ENCODE measurements at places on chromosomes 2 and 18. TPM values are rescaled to one million over a fixed set of nuclear protein-coding genes. Genes with fewer than 3 reads are reported as not detected.

DNA sequence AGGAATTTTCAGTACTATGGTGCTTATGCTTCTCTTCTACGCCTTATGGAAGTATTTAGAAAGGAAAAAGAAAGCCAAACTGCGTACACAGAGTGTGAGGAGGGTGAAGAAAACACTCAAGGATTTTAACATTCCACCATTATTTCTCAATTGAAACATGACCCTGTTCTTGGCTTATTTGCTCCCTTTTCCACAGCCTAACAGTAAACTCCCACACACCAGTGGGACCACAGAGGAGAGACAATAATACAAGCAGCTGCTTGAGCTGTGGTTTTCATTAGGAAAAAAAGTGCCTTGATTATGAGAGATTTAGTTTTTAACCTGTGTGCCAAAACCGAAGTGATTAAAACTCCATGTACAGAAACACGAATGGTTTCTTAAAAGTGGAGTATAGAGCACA lies 134.3 kb downstream of the MEP1B start:
- no peak for DNase-seq

DNA sequence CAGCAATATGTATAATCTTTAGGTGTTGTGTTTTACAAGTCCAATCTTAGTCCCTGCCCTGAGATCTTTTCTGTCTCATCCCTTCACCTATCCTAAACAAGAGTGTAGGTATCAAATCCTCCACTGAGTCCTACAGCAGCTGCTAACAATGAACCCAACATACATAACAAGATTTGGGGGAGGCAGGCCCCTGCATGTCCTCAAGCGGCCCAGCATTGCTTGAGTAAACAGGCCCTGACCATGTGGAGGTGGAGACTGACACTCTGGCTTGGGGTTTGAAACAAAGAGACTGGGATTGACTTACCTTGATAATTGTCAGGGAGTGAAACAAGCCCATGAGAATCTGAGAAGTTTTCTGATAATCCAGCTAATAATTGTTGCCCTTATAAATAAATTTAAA lies 213.4 kb downstream of the STK39 start:
- no peak for DNase-seq

DNA sequence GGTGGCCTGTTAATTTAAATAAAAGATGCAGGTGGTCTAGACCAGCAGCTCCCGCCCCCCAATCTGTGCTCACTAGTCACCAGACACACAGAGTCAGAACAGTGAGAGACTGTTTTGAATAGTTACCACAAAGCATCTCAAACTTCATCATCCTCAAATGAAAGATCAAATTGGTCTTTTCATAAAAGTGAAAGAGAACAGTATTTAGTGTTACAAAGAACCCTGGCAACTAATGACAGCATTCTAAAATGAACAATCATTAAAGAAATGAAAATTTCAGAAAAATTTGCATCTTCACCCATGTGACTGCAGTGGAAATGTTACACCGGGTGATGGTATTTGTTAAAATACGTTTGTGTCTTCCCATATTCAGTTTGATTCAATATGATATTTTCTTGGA lies 65.5 kb upstream of the PMAIP1 start:
- DNase-seq, result no peak

DNA sequence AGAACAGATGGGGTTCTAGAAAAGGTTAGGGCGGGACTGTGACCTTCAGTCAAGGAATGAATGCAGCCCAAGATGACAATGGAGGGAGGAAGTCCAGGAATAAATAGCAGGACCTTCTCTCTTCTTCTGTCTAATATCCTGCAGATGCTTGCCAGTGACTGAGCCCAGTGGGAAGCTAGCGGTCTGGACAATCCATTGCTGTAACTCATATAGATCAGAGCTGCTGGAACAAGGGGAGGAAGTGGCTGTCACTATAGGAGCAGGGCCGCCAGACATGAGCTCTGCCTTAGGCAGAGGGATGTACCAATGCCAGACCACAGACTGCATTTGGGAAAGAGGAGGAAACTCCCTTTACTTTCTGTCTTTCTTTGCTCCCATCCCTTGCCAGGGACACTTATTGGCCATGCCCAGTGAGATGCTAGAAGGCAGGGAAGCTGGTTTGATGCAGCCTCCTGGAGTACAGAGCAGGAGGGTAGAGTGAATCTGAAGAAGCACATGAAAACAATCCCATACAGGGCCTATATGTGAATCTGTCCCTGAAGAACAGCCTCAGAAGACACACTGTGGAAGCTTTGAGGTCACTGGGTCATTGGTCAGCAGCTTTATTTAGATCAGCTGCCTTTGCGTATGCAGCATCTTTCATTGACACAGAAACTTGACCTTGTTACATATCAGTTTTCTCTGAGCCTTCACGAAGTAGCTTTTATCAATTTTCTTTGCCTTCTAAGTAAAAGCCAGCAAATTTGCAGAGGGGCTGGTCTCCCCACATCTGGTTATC lies 65.4 kb downstream of the CCDC85A start:
- no peak for DNase-seq

DNA sequence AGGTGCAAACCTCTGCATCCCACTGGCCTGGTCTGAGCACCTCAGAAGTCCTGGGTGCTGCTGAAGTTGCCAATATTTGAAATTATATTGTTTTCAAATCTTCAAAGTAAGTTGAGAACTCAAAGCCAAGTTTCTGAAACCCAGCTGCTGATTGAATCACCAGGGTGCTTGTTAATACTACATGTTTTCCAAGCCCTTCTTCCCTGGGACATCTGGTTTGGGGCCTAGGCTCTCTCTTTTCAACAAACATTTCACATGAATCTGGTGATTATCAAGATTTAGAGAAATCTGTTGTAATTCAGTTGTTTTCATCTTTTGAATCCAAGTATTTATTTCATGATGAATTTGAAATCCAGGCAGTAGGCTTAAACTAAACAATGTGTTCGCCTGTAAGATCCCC lies 24.4 kb downstream of the MLPH start:
- no peak for DNase-seq

DNA sequence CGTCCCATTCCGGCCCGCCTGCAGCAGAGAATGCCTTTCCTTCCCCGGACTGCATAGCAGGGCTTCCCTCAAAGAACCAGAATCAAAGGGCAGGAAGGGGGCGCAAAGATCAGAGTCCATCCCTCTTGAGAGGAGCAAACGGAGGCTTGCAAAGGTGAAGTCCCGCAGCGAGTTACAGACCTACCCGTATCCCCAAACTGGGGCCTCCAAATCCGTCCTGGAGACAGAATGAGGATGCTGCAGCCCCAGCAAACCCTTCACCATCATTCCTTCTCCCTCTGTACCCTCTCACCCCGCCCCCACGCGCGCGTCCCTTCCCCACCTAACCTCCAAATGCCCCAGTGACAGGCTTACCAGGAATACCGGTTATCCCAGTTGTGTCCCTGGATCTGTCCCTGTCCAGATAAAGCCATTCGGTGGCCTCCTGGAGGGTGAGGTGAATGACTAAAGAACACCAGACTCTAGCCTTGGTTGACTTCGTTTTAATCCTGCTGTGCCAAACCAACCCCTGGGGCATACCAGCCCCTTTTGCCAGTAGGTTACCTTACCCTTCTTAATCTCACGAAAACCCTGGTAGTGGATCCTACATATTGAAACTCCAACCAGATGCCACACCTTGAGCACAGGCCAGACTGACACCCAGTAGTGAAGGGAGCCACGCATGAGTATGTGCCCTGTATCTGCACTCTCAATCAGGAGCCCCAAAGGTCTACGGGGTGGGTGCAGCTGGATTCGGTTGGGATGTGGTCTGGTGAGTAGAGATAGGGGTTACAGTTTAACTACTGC lies 961 bp upstream of the SLC40A1 start:
- DNase-seq, result no peak

DNA sequence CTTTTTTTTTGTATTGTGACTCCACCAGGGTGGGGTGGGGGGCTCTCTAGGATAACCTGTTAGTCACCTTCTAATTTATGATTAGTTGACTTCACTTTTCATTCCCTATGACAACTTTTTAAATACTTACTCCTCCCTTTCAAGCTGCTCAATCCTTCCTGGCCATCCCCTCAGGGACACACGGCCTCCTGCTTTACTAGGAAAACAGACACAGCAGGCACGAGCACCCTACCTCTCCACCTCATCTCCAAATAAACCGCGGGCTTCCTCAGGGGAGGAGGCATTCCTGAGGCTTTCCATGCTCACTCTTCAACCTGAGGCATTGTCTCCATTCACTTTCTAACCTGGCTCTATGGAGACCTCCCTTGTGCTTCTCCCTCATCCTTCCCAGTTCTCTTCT lies 33.0 kb downstream of the B4GALT6 start:
- no peak for DNase-seq

DNA sequence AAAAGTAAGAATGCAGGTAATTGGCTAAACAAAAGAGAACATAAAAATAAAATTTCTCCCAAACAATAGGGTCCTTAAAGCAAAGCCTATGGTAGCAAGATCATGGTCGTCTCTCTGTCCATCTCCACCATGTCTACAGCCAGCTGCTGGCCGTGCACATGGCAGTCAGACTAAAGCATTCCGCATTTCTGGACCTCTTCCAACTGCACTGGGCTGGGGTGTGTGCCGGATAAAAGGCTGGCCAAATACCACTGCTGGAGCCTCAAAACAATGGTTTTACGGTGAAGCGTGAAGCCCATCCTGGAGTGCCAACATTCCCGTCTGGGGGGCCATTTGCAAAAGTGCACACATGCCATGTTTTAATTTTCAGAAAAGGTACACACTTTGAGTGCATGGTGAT lies 74.8 kb upstream of the PIEZO2 start:
- no peak for DNase-seq

DNA sequence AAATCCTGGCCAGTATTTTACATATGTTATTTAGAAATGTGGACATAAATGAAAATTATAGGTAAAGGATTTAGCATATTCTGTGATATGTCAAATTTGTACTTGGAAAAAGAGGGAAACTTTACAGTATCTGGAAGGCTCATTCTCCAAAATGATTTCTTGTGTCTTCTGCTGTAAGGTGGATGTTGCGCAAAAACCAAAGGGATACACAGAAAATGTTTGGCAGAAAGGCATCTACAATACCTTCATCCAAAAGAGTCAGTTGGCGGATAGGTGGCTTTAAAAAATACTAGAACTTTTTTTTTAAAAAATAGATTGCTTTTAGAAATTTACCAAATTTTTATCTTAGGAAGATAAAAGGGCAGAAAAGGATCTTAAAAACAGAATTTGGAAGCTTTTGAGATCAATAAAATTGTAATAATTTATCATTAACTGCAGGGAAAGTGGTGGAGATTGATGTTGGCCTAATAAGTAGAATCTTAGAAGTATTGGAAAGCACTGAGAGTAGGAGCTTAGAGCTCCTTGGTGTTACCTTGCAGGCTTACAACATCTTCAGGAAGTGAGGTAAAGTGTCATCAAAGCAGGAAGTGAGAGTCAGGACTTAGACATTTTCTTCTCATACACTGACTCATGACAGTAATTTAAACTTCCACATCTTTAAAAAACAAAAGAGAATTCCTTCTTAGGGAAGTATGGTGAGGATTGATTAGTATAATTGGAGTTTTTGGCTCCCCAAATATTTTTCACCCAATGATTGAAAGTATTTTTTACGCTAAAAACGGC lies 2.1 kb downstream of the NABP1 start:
- no peak for DNase-seq

DNA sequence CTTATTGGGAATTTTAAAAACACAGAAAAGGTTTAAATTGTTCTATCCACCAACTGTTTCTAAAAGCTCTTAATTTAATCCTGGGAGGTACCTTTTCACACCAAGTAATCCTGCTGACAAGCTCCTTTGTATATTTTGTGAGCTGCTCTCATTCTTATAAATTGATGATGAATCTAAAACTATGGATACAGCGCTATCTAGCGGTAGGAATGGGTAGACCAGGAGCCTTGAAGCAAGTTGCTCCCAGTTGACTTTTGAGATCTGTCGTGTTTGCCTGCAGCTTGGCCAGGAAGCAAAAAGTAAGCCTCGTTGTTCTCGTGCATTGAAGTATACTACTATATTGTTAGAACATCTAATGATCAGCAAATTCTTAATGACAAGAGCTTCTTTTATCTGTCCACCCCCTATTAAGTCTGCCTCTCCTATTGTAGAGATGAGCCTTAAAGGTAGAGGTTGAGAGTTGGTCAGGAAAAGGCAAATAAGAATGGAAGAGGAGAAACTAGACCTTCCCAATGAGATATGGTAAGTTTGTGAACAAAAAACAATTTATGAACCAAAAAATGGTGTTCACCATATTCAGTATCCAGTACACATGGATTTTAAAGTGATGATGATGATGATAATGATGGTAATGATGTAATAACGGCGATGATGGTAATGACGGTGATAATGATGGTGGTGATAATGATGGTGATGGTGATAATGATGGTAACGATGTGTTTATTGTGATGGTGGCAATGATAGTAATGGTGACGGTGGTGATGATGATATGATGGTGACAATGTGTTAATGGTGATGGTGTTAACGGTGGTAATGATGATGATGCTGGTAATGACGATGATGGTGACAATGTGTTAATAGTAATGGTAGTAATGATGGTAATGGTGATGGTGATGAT lies 212.1 kb upstream of the NCKAP5 start:
- DNase-seq, result no peak

GRCh38 chr18:8673256-8674209 lies 31.8 kb upstream of the MTCL1 start:
- no peak for DNase-seq

DNA sequence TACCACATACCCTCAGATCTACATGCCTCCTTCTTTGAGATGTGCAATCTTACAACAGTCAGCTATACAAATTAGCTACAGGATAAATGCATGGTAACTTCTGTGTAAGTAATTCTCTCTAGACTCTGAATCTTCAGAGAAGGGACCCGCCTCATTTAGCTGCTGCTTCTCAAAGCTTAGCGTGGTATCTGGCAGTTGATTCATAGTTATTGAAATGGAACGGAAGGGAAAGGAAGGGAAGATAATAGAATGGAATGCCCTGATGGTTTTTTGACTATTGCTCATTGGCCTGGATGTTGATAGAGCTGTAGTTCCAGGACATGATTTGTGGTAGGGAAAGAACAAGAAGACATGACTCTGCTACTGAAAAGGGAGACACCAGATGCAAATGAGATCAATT lies 498.1 kb upstream of the CRIM1 start:
- DNase-seq, result no peak

The LIMS3 gene
- total RNA-seq, result 1.0 TPM

The KLHL14 gene
- total RNA-seq, result 0.22 TPM

The TBR1 gene
- not detected for total RNA-seq

The FSHR gene
- not detected for total RNA-seq
